ENCODE measurements at places on chromosomes 2 and 18.

GRCh38 chr2:18505703-18506341 lies 54.6 kb downstream of the RDH14 start:
- DNase-seq = no peak

- DNase-seq = no peak
Measured at GRCh38 chr2:57107353-57107752, 923.6 kb downstream of the CCDC85A start.

DNA sequence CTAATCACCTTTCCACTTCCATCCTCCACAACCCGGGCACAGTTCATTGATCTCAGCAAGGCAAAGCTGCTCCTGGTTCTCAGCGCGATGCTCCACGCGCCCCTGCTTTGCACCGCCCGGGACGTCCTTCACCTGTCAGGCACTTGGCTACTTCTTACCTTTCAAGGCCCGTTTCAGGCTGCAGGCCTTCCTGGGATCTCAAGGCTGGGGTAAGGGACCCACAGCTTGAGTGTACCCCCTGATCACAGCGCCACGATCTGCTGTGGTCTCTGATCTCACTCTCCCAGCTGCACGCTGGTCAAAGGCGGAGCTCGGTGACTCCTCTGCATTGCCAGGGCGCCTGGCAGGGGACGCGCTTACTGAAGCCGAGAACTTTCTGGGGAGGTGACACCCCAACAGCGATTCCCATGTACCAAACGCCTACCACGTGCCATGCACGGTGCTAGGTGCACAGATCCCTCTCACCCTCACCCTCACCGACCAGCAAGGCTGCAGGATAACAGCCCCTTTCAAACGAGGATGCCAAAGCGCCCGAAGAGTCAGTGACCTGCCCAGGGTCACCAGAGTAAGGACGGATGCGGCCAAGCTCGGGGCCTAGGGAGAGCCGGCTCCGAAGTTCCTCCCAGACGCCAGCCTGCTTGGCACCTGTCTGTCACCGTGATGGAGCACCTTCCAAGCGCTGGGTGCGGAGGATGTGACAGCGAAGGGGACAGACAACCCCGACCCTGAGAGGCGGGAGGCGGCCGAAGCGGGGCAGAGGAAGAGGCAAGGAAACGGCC lies 818 bp downstream of the ITGB1BP1 start:
- peak; percentile 36 for DNase-seq

GRCh38 chr2:7014174-7014640 lies 97.0 kb downstream of the RNF144A start:
- peak; percentile 17 for DNase-seq

- no peak for DNase-seq
Measured at GRCh38 chr2:239003624-239004273, 155.9 kb downstream of the TWIST2 start.

- DNase-seq = no peak
Measured at GRCh38 chr18:74326231-74326630, 10.6 kb downstream of the C18orf63 start.

DNA sequence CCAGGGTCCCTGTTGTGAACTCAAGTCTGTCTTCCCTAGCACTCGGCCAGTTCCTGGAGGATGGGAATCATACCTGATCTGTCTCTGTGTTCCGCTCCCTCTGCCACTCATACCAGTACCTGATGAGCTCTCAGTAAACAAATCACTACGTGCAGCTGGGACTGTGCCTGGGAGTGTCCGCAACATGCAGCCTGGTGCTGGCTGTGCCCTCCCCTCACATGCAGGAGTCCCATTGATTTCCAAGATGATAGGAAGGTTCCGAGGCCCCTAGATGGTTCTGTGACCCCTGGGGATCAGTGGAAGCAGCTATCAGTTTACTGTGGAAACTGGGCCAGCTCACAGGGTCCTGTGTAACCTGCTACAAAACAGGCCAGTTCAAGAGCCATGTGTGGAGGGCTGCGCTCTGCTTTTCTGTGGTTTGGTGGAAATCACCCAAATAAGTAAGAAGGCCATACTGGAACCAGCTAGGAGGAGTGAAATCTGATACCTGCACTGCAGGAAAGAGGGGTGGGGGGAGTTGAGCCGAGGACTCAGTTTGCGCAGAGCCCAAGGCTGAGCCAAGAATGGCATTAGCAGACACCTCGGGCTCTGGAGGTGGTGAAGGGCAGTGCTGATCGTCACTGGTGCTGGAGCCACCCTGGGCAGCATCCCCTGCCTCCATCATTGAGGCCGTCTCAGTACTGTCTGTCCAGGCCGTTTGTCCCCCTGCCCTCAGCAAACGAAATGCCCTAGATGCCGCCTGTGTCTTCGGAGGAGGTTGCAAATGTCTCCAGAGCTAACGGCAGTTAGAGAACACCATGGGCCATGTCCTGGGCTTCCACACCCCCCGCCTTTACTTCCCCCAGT lies 93.3 kb downstream of the KLHL29 start:
- no peak for DNase-seq

DNA sequence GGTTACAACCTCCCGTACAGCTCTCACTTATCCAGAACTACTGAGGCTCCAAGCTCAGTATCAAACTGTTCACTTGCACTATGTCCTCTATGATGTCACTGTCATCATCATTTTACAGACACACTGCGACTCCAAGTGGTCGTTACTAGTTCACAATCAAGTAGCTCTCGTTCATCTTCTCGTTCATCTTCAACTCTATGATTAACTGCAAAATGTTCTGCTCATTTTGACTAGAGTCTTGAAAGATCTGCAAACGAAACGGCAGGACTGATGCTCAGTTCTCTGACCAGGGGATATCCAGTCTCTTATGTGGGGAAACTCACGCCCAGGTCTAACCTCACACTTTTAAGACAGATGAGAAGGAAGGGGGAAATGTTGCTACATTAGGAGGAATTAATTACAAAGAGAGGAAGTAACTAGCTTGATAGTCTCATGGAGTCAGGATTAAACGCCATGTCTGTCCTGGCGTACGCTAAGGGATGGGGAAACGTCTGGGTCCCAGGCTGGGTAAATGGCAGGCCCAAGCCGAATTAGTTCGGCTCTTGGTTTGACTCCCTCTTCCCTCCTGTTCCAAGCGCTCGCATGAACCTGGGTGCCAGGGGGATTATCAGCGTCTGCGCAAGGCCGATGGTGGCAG lies 794 bp upstream of the CHCHD5 start:
- no peak for DNase-seq

GRCh38 chr2:67856866-67857265 lies 205.9 kb downstream of the C1D start:
- no peak for DNase-seq

GRCh38 chr2:6827566-6828298 lies 38.0 kb downstream of the CMPK2 start:
- no peak for DNase-seq

DNA sequence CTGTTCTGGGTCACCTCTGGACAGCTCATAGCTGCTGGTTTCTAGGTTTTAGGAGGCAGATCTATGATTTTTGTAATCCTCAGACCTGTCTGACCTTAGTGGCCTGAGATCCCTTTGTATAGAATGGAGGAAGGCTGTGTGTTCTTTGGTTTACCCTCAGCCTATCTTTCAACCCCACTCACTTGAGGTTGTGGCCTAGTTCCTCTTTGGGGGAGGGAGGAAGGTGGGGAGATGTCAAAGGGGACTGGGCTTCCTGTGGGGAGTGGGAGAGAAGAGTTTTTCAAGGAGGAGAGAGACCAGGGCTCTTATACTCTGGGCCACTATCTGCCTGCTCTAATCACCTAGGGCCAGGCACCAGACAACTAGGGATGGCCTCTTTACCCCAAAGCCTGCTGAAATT lies 28.5 kb downstream of the SEMA4F start:
- DNase-seq = no peak

DNA sequence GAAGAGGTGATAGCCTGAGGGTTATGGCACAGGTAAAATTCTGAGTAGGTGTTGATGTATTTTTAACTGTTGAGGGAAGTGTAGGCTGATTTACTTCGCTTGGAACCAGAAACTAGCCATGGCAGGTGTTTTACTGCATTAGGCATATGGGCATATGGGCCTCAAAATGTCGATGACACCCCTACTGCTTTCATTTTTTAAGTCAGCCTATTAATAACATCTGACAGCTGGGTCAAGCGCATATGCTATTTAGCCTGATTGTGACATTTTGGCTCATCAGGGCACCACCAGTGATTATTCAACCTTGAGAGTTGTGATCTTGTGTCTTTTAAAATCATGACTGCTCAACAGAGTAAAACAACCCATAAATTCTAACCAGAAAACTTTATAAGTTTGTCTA lies 1396.9 kb upstream of the NXPH2 start:
- DNase-seq = no peak

DNA sequence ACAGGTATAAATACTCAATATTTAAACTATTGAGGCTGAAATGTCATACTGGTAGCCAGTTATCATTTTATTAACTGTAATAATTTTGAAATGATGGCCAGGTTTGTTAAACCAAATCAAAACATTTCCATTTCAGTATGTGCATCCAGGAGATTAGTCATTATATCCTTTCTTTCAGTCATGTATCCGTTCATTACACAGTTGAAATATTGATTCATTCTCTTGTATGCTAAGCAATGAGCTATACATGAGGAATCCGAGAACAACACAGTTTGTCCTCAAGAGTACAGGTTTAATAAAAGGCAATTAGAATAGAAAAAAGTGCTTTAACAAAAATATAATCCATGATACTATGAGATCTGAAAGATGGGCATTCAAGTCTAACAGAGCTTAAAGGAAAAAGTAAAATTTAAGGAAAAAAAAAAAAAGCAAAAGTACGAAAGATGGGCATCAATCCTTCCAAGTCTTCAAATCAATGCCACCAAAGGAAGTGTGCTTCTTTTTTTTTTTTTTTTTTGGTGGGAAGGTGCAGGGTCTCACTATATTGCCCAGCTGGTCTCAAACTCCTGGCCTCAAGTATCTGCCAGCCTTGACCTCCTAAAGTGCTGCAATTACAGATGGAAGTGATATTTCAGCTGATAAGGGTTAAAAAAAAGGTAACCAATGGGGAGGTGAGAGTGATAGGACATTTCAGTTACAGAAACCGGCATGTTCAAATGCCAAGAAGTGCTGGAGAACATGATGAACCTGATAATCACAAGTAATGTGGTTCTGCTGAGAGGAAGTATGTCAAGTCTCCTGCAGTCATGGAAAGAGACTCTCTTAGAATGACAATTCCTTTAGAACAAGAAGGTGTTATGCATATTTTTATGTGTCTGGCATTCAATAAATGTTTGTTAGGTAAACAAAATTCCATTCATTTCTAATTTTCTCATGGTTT lies 35.8 kb downstream of the PUM2 start:
- DNase-seq = no peak

GRCh38 chr18:23204589-23205235 lies 69.4 kb downstream of the CABLES1 start:
- no peak for DNase-seq

DNA sequence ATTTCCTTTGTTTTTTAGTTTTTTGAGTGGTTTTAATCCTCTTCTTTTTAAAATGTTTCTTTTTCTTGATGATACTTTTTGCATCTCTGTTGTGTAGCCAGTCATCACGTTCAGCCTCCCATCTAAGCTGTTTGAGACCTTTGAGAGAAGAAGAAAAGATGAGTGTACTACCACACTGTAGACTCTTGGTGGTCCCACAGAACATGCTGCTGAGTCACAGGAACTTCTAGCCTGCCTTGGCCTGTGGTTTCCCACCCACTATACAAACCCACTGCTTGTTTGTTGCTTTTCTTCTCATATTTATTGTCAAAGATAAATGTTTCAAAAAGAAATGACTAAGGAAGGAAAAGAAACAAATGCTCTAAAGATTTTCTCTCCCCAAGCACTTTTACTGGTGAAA lies 5.5 kb downstream of the CEBPZOS start:
- peak; percentile 48 for DNase-seq

DNA sequence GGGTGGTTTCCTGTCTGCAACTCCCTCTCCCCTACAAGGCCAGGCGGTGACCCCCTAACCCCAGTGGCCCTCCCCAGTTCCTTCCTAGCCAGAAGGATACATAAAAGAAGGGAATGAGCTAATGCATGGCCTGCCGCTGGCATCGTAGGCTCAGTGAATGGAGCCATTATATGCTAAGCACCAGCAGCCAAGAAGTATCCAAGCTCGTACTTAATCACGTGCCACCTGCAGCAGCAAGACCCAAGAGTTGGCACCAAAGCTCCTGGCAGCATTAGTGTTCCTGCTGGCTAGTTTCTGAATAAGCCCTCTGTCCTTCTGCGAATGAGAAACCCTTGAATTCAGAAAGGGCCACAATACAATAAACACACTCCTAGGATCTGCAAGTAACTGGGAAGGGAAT lies 4.3 kb downstream of the DBI start:
- DNase-seq = no peak

DNA sequence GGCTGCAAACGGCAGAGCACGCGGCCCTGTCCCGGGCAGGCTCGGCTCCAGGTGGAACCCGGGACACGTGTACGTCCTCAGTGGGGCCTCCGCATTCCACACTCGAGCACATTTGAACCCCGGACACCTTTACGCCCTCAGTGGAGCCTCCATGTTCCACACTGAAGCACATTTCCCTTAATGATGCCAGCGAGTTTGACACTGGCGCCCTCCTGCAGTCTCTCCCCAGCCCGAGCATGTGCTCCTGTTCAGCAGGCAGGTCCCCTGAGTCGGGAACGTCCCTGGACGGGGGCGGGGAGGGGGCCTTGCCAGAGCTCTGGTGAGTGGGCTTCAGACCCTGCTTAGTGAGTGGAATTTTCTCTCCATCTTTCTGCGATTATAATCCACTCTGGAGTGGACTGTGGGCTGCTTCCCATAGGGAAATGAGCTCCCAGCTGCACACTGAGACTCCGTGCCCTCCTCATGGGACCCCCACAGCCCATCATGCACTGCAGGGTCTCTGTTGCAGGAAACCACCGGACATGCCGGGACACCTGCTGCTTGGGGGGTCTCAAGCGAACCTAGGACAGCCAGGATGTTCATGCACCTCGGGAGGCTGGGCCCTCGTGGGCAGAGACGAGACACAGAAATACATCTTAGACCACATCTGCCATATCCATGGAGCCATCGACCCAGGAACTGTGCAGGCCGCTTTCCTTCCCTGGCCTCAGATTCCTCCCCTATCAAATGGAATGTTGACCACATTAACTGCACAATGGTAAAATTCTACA lies 70.3 kb upstream of the SNTG2 start:
- no peak for DNase-seq

DNA sequence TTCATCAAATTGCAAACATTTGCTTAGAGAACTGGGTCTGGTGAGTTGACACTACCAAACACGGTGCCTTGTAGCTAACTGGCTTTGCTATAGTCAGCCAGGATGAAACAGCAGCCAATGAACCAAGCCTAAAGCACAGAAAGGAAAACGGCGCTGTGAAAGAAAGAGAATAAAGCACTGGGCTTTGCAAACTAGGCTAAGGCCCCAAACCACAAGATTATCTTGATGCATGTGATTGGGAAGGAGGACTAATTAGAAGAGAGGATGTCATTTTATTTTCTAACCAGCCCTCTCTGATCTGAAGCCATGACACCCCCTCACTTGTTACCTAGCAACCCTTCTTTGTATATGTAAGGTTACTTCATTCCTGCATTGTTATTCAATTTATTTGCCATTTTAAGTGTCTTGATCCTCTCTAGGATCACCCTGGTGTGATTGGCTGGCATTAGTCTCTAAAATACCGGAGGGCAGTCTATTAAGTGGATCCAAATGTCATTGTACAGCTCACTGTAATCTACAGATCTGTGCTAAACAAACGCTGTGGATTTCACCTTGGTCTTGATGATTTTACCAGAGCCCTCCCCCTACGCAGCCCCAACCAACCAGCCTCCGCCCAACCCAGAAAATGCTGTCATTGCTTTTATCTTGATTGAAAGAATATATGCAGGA lies 395.4 kb upstream of the ACVR2A start:
- no peak for DNase-seq

- DNase-seq = no peak
Measured at GRCh38 chr18:42401131-42401673, 446.2 kb downstream of the PIK3C3 start.

Measured in stimulated activated CD4-positive, alpha-beta T cell treated with anti-CD3 and anti-CD28 coated beads, Interleukin-4, amount 100 ng/mL, for 4 hours (primary cell).